Dermis blood vessel endothelial cell (primary cell): ENCODE measurements at places on chromosomes 1 and 21. TPM values are rescaled to one million over a fixed set of nuclear protein-coding genes. Genes with fewer than 3 reads are reported as not detected.

The PLEKHA6 gene
- 0.51 and 3.5 TPM in 2 replicates for total RNA-seq

The NPHP4 gene
- total RNA-seq, result 5.1 and 5.8 TPM in 2 replicates

The LCE1B gene
- total RNA-seq, result not detected in 2 replicates

The ABCG1 gene
- 81.6 and 111 TPM in 2 replicates for total RNA-seq

The CYP4B1 gene
- total RNA-seq, result 0.17 TPM in 1 of 2 replicates, not detected in the other

The TRIM45 gene
- total RNA-seq, result 0.84 and 1.7 TPM in 2 replicates

The FAM229A gene
- total RNA-seq, result 0.88 and 2.0 TPM in 2 replicates

The SPATA45 gene
- not detected in 2 replicates for total RNA-seq

The YRDC gene
- total RNA-seq, result 21.0 and 26.0 TPM in 2 replicates
